ENCODE measurements at places on chromosomes 11 and 22.

DNA sequence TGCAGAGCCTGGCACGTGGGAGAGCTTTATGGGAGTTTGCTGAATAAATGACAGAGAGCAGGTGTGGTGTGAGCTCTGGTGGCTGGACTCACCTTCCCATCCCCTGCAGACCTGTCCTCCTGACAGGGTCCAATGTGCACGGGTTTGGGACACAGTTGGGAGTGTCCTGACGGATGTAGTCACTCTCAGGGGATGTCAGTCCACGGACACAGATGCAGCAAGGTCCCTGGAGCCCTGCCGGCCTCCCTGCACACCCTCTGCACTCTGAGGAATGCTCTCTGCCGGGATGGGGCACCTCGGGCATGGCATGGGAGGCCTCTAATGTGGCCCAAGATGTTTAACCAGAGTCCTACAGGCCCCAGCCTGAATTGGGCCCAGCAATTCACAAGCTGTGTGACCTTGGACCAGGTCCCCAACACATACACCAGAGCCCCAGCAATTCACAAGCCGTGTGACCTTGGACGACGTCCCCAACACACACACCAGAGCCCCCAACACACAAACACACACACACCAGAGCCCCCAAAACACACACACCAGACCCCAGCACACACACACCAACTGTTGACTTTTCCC is 30.0 kb upstream of the RFPL3 start:
- DNase-seq: no peak

GRCh38 chr22:44861245-44861644 is 108.9 kb downstream of the ARHGAP8 start:
- DNase-seq: no peak

GRCh38 chr11:26194881-26195280 is 137.0 kb upstream of the ANO3 start:
- DNase-seq: no peak

DNA sequence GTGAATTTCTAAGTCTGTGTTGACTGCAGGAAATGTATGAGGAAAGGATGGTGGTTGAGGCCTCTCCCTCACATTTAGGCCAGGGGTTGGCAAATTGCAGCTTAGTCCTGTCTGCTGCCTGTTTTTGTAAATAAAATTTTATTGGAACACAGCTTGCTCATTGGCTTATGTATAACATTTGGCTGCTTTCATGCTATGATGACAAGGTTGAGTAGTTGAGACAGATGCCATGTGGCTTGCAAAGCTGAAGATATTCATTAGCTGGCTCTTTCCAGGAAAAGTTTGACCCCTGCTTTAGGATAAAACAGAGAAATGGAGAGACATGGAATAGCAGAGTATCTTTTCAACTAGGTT is 46.2 kb downstream of the BCR start:
- DNase-seq: no peak

GRCh38 chr11:46611526-46612304 is 5.3 kb downstream of the HARBI1 start:
- no peak for DNase-seq

GRCh38 chr22:30302810-30303138 is 13.5 kb upstream of the CASTOR1 start:
- DNase-seq: no peak

DNA sequence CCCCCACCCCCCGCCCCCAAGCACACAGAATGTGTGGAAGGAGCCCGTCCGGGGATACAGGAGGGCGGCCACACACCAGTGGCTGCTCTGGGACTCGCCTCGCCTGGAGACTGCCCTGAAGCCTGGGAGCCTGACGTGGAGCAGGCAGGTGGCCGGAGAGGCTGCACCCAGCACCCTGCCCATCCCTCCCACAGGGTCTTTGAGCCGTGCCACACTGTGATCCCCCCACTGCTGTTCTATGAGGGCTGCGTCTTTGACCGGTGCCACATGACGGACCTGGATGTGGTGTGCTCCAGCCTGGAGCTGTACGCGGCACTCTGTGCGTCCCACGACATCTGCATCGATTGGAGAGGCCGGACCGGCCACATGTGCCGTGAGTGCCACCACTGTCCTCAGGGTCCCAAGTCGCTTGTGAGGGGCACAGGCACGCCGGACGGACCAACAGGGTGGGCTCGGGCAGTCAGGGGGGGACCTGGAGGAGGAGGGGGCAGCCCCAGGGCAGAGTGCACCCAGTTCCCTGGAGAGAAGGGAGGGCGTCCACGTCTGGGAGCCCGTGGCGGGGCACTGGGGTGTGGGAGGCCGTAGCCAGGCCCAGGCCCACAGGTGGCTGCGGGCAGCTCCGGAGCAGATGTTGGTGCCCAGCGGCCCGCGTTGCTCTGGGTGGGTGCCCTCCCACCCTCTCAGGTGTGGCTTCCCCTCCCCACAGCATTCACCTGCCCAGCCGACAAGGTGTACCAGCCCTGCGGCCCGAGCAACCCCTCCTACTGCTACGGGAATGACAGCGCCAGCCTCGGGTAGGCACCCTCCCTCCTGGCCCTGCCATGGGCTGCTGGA is 27.0 kb upstream of the MUC5B start:
- DNase-seq: no peak

- DNase-seq: no peak
Observed at GRCh38 chr11:73241300-73241699, 23.2 kb downstream of the P2RY2 start.

DNA sequence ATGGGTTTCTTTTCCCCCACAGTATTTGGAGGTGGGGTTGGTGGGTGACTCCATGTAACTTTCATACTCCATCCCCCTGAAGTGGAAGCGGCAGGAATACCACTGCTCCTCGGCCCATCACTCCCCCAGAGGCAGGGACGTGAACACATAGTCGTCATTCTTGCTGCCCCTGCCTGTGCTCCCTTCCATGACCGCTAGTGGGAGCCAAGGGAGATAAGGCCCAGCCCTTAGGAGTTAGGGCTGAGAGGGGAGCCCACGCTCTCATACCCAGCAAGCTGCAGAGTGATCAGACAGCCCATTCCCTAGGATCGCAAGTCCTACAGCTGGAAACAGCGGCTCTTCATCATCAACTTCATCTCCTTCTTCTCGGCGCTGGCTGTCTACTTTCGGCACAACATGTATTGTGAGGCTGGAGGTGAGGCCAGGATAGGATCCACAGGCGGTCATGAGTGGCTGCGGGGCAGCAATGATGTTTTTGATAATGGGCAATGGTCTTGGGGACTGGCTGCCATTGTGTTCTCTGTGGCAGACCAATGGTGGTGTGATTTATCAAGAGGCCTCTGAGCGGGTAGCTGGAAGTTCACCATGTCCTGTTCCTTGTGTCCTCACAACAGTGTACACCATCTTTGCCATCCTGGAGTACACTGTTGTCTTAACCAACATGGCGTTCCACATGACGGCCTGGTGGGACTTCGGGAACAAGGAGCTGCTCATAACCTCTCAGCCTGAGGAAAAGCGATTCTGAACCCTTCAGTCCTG is 15.9 kb downstream of the RHOG start:
- DNase-seq: peak; percentile 68

GRCh38 chr22:19693981-19694670 is 20.2 kb upstream of the SEPTIN5 start:
- DNase-seq: no peak

DNA sequence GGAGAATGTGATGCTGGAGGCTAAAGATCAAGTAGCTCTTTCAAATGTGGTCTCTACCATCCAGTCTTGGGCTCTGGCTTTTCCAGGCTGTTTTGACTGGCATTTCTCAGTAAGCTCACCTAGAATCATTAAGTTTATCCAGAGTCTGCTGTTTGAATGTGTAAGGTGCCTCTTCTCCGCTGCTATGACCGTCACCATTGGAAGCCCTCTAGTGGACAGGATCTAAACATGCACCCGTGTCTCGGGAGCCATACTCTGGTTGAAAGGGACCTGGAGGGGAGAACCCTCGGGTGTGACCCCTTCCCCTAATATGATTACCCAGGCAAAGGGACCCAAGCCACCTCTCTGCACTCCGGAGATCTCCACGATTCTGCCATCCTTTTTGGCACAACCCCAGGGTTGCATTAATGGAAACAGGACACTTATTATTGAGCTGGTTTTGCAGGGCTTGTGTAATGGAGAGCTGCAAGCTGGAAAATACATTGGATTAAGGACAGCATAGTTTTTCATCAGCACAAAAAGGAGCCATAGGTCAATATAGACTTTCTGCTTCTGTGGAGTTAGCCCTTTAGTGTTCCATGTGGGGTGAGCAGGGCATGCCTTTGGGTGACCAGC is 191.0 kb upstream of the LARGE1 start:
- no peak for DNase-seq

GRCh38 chr11:19506816-19507486 is 205.7 kb upstream of the NAV2 start:
- no peak for DNase-seq

DNA sequence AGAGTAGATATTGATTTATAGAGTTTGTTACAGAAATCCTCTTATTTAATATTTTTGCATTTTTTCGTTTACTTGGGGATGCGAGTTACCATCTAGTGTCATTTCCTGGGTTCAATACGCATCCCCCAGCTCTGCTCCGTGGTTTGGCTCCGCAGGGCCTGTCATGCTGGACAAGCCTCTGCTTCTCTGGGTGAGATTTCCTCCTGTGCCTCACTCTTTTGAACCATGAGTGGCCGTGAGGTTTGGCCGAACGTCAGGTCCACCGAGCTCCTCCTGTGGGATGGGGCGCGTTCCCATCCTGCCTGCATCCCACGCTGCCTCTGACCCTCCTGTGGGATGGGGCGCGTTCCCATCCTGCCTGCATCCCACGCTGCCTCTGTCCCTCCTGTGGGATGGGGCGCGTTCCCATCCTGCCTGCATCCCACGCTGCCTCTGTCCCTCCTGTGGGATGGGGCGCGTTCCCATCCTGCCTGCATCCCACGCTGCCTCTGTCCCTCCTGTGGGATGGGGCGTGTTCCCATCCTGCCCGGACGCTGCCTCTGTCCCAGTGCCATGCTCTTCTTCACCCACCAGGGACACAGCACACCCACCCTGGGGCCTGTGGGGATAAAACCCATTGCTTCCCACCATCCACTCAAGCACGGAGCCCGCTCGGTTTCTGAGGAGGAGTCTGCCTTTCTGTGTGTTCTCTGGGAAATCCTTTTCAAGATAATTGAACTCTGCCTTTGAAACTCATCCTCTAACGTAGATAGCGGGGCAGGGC is 506.8 kb downstream of the BRD1 start:
- no peak for DNase-seq

GRCh38 chr22:32142600-32142999 is 16.5 kb downstream of the C22orf42 start:
- DNase-seq: peak; percentile 17

DNA sequence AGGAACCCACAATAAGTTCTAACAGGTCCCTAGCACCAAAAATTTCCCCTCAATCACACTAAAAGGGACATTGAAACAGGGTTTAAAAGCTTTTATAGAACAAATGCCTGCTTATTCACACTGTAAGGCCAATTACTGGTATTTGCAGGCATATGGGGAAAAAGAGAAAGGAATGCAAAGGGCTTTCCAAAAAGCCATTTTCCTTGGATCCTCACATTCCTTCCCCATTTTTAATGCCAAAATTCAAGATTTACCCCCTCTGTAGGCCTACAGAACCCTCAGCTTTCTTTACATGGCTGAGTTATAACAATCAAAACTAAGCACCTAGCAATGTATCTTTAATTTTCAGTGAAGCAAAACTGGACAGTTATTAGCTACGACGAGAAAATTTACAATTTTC is 102.0 kb downstream of the SBF2 start:
- no peak for DNase-seq

- DNase-seq: no peak
Observed at GRCh38 chr11:6889835-6890234, 2.5 kb downstream of the OR2D2 start.

DNA sequence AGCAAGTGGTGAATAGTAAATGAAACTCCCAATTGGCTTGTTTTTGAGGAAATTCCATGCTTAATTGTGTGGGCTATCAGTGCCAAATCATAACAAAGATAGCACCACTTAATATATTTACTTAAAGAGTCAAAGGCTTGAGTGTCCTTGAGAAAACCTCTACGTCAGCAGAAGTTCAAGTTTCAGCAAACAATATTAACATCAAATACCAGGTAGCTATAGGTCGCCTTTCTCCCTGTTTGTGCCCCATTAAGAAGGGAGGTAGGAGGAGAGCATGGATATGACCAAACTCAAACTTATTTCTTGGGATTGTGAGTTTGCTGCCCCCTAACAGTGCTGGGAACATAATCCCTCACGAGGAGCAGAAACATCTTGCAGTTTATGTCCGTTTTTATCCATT is 105.6 kb upstream of the SYN3 start:
- no peak for DNase-seq

GRCh38 chr22:23161029-23161428 is 15.8 kb downstream of the RAB36 start:
- DNase-seq: no peak

GRCh38 chr11:119612814-119613213 is 116.2 kb downstream of the NECTIN1 start:
- no peak for DNase-seq

DNA sequence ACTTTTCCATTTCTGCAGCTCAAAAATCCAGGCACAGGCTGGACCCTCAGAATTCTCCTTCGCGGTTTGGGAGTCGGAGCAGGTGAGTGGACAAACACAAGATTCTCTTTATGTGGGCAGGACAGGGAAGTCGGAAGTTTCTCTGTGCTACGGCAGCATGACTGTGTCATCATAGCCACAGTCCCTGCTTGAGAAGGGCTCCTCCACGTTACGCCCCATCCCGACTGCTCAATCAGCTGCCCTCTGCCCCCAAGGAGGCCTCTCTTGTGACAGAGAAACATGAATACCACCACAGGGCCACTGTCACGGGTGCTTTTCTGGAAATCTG is 89.0 kb upstream of the SHISAL1 start:
- no peak for DNase-seq

- DNase-seq: no peak
Observed at GRCh38 chr11:1082728-1083620, 8.3 kb downstream of the MUC2 start.

GRCh38 chr11:6404342-6405051 is 14.2 kb downstream of the SMPD1 start:
- DNase-seq: no peak

DNA sequence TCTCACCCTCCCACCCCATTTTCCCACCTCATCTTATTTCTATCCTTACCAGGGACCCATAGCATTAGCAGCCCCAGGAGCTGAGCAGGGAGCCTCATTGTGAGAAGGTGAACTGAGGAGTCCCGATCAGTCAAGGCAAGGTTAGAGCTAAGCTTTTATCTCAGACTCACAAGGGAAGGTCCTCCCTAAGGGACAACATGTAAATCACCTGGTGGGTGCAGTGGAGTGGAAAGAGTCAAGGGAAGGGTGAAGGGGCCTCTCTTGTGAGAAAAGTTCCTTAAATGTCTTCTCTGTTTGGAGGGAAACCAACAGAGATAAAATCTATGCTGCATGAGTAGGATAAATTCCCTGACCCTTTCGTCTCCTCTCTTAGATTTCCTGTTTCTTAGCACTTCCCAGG is 85.9 kb downstream of the GAB4 start:
- DNase-seq: no peak

GRCh38 chr11:127616158-127616557 is 615.6 kb upstream of the KIRREL3 start:
- no peak for DNase-seq
